ENCODE measurements at places on chromosomes 6 and 20. TPM values are rescaled to one million over a fixed set of nuclear protein-coding genes. Genes with fewer than 3 reads are reported as not detected.

DNA sequence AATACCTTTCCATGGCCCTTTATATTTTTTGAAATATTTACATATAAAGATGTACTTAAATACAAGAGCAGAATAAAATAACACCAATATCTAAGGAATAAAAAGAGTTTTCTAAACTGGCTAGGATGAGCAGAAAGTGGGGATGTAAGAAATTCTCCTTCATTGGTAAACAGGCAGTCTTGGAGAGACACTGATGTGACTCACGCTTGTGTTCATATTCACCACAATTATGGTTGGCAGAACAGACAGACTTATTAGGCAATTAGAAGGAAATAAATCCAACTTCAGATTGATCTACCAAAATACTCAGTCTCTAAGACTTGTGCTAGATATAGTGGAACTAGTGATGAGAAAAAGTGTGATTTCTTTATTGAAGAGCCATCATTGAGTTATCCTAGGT lies 463.7 kb downstream of the CDC5L start:
- DNase-seq: no peak

DNA sequence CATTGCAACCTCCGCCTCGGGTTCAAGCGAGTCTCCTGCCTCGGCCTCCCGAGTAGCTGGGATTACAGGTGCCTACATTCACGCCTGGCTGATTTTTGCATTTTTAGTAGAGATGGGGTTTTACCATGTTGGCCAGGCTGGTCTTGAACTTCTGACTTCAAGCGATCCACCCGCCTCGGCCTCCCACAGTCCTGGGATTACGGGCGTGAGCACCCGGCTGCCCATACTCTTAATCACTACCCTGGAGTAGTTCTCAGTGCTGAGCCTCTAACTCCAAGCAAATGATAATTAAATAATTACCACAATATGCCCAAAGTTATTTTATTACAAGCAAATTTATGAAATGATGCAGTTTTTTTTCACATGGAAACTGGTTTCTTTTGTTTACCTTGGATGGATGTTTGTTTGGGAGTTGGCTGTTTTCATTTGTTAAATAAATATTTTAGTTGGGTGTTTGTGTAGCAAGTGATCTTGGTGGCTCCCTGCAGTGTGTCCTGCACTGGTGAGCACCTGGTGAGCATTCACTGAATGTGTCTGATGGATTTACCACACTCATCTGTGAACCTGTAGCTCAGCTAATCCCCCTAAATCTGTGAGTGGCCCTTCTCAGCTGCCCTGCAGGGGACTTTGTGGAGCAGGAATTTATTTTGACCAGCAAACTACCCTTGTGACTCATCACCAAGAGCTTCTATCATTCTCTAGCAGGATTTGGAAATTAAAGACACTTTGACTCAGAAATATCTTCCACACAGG lies 36.9 kb downstream of the UTRN start:
- no peak for DNase-seq

DNA sequence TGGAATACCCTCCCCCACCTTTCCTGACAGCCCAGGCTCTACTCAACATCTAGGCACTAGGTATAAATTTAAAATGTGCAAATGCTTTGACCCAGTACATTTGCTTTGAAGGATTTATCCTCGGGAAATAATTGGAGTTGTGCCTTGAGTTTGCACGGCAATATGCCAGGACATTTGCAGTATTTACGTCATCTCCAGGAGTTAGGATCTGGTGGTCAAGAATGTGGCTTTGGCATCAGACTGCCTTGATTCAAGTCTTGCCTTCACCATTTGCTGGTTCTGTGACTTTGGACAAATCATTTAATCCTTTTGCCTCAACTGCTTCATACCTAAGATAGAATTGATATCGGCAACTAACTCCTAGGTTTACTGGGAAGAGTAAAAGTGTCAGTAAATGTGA lies 169.6 kb downstream of the PLCB1 start:
- DNase-seq: no peak

GRCh38 chr6:28884423-28885131 lies 39.2 kb downstream of the TRIM27 start:
- DNase-seq: peak; percentile 38

GRCh38 chr20:17850684-17851026 lies 117.9 kb downstream of the SNX5 start:
- DNase-seq: no peak

GNL1 gene
- 109 TPM for total RNA-seq

DNA sequence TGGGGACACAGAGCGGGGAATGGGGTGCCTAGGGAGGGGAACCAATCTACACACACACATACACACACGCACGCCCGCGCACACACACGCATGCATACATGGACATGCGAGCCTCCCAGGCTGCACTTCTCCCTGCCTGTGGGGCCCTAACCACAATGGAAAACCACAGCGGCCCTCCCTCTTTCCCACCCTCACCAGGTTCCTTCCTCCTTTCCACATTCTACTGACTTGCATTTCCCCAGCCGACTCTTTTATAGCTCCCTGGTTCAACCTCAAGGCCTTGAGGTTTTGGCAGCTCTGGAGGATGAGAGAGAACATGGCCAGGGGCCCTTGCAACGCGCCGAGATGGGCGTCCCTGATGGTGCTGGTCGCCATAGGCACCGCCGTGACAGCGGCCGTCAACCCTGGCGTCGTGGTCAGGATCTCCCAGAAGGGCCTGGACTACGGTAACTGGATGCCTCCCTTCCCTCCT lies at the start of gene BPI:
Gene BPI (plus strand): TSS at position 249 of the 472 bp plus-strand sequence. CDS start 68 bp downstream, at position 317.
- no peak for DNase-seq

DNA sequence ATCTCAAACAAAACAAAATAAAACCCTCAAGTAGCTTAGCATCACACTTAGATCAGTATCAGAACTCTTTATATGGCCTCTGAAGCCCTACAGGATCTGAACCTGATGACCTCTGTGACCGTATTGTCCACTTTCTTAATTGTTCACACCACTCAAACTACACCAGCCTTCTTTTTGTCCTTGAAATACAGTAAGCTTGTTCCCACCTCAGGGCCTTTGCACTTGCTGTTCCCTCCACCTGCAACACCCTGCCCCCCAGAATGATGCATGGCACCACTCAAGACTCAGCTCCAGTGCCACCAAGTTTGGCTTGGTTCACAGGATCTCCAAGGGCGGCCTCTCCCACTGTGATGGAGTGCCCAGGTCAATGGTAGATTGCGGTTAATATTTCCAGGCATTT lies 25.7 kb downstream of the CPNE5 start:
- DNase-seq: no peak

- no peak for DNase-seq
Measured at GRCh38 chr20:53748176-53748575, 154.5 kb upstream of the ZNF217 start.

POLR3F gene
- 13.1 TPM for total RNA-seq

DNA sequence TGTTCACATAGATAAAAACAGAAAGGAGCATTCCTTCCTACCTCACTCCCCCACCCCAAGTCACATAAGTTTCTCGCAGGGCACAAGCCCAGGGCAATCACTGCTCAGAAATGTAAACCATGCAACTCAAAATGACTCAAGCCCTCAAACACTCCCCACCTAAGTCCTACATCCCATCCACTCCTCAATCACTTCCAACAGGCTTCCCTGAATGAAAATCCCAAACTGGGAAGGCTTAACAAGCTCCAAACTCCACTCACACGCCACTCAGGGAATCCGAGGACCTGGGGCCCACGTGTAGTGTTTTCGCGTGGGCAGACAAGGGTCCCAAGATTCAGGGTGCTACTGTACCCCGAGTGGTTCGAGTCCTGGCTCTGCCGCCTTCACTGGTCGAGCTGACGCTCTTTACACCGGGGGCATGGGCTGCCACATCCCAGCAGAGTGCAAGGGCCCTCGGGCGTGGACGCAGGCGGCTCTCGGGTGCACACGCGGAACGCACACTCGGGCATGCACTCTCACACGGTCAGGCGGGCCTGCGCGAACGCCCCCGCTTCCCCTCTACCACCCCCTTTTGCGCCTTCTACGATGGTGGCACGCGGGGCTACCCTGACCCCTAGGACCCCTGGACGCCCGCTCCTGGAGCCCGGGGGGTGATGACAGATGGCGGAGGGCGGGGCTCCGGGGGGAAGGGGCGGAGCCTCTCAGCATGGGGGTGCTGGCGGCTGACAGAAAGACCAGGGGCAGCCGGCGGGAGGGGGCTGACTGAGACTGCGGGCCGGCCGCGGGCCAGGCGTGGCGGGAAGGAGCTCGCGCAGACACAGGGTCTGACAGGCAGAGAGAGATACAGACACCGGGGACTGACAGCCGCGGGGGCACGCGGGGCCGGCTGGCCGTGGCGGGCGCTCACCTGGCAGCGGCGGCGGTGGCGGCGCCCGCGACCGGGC lies 657 bp downstream of the ZHX3 start:
- DNase-seq: peak; percentile 82

DNA sequence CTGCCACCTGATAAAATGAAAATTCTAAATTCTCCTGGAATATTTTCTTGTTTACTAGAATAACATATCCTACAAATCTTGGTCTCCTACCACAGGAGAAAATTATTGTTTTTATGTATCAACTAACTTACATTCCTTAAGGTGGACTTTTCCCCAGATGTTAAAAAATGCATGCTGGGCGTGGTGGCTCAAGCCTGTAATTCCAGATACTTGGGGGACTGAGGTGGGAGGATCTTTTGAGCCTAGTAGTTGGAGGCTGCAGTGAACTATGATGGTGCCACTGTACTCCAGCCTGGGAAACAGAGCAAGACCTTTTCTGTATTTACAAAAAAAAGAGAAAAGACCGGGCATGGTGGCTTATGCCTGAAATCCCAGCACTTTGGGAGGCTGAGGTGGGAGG lies 27.9 kb upstream of the TFAP2C start:
- no peak for DNase-seq

GRCh38 chr6:147278891-147279290 lies 74.7 kb downstream of the STXBP5 start:
- no peak for DNase-seq

TCP11 gene
- total RNA-seq: not detected

PRR18 gene
- total RNA-seq: not detected

DNA sequence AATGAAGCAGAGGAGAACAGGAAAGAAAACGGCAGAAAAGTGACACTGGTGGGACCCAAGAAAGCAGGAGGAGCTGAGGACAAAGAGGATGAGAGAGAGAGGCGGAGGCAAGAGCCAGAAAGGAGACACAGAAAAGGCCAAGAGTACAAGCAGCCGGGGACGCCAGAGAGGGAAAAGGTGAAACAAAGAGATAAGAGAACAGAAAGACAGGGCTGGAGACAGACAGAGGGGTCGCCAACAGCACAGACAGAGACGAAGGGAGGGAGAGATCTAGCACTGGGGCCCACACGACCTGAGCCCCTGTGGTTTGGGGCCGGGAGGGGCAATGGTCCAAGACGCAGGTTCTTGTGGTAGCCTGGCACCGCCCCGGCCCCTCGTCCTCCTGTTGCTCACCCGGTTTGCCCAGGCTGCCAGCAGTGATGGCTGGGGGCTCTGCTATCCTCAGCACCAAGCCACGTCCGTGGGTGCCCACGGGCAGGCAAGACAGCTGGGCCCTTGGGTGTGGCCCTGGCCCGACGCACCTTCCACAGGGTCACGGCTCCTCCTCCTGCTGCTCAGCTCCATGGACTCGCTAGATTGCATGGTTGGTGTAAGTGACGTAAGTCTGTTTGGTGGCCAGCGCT lies 123.5 kb downstream of the GRM4 start:
- no peak for DNase-seq

- DNase-seq: no peak
Measured at GRCh38 chr6:40563111-40563510, 24.1 kb downstream of the LRFN2 start.

DNA sequence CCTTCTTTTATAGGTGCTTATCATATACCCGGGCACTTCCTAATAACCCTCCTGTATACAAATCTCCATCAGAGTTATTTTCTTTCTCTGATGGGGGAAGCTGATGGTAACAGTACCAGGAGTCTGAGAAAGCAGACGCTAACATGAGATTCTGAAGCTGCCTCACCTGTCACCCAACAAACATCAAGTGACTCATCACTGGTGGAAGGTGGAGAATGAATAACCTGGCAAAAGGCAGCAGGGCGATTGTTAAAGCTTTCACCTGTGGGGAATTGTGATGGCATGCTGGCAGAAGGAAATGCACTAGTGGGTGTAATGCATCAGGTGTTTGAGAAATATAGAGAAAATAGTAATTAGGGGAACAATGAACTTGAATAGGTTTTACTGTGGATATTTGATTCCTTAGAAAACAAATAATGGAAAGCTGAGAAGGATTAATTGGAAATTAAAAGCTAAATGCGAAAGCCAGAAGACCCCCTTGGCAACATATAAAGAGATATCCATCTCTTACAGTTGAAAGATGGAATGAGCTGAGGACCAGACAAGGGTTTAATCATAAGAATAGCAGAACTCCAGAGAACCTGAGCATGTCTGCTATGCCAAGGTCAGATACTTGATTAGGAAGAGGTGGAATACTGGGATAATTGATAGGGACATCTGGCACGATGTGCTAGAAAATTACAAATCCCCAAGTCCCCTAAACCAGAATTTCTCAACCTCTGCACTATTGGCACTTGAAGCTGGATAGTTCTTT lies 517.1 kb downstream of the PKHD1 start:
- DNase-seq: no peak

PDYN gene
- total RNA-seq: not detected

BMP2 gene
- not detected for total RNA-seq

- no peak for DNase-seq
Measured at GRCh38 chr6:130981409-130981808, 81.6 kb downstream of the EPB41L2 start.

- DNase-seq: no peak
Measured at GRCh38 chr20:47042464-47042863, 147.8 kb downstream of the EYA2 start.

- no peak for DNase-seq
Measured at GRCh38 chr20:41483553-41483930, 116.9 kb upstream of the EMILIN3 start.

DNA sequence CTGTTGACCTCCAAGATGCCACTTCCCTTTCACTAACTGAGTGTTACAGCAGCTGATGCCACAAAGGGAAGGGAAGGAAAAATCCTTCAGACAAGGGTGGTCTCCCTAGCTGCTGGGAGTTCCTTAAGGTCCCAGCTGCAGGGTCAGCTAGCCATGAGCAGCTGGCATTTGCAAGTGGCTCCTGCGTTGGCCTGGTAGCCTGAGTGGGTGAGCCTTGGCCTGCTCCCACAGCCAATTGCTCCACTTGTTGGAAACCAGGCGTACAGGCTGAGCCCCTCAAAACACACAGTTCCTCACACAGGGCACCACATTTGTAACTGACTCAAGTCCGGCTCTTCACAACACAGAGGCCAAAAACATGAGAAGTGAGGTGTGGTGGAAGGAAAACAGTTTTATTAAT lies 16.7 kb downstream of the TTK start:
- DNase-seq: no peak

GRCh38 chr20:50798650-50799049 lies 3.8 kb downstream of the BCAS4 start:
- no peak for DNase-seq

SLC22A7 gene
- total RNA-seq: not detected

- DNase-seq: no peak
Measured at GRCh38 chr6:90076511-90077415, 182.5 kb downstream of the GJA10 start.

ECT2L gene
- not detected for total RNA-seq

NKAIN2 gene
- not detected for total RNA-seq
